Activated CD8-positive, alpha-beta T cell treated with anti-CD3 and anti-CD28 coated beads for 36 hours (primary cell): ENCODE measurements at places on chromosomes 1 and 21. TPM values are rescaled to one million over a fixed set of nuclear protein-coding genes. Genes with fewer than 3 reads are reported as not detected.

DNA sequence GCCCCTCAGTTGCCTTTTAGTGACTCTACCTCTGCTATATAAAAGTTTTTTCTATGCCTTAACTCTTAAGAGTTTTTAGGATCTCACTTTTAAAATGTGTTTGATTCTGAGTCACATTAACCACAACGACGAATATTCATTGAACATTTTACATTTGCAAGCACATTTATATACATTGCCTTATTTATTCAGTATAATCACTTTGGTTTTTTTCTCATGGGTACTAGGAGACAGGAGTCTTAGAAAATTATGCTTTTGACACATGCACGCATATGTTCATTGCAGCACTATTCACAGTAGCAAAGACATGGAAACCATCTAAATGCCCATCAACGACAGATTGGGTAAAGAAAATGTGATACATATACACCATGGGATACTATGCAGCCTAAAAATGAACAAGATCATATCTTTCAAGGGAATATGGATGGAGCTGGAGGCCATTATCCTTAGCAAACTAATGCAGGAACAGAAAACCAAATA, 236.9 kb upstream of the SPAG17 start:
- no peak for DNase-seq

DNA sequence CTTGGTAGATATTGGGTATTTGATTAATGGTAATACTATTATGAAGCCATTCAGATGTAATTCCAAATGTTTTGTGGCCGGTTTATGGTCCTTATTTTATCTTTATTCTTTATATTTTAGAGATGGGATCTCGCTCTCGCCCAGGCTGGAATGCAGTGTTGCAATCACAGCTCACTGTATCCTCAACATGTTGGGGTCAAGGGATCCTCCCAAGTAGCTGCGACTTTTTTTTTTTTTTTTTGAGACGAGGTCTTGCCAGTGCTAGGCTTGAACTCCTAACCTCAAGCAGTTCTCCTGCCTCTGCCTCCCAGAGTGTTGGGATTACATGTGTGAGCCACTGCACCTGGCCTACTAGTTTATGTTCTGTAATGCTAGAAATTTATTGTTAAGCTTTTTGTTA, 4.7 kb downstream of the DDI2 start:
- no peak for DNase-seq

GRCh38 chr1:50705041-50705440, 255.0 kb downstream of the FAF1 start:
- DNase-seq = no peak

DNA sequence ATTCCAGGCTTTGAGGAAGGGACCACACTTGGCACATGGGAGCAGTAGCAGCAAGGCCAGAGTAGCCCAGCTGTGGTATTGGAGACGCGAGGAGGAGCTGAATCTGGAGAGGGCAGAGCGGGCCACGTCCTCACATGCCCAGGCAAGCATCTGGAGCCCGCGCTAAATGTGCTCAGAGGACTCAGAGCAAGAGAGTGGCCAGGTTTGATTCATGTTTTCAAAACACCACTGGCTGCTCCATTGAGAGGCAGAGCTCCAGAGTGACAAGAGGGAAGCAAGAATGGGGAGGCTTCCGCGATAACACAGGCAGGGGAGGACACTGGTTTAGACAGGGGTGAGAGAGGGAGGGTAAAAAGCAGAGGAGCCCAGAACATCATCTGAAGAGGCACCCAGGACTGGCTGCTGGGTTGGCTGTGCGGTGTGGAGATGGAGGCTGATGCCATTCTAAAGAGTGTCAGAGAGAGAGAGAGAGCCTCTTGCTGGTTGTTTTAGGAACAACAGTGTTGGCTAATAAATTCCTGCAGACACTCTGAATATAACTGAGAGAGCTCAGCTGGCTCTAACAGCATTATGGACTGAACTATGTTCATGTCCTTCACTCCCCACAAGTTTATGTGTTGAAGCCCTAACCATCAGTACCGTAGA, 32.3 kb downstream of the RCAN1 start:
- DNase-seq = peak; percentile 19

- DNase-seq = no peak
These were observed 3.0 kb upstream of the JUN start for GRCh38 chr1:58786927-58787245.

GRCh38 chr1:181469829-181470228, 13.5 kb upstream of the CACNA1E start:
- no peak for DNase-seq

CNIH3 gene
- 1.6 TPM for total RNA-seq

KRTAP13-2 gene
- not detected for total RNA-seq

SPATC1L gene
- 23.2 TPM for total RNA-seq

GJA9 gene
- not detected for total RNA-seq

BTBD19 gene
- total RNA-seq = 4.8 TPM
